Stimulated activated CD8-positive, alpha-beta memory T cell treated with anti-CD3 and anti-CD28 coated beads, Interleukin-15, amount 100 ng/mL, for 4 hours (primary cell): ENCODE measurements at places on chromosomes 5 and 9.

GRCh38 chr9:124355039-124355940 is 60.0 kb downstream of the PSMB7 start:
- no peak for DNase-seq

- no peak for DNase-seq
These were observed 483.7 kb downstream of the RAB3C start for GRCh38 chr5:59066367-59067163.

DNA sequence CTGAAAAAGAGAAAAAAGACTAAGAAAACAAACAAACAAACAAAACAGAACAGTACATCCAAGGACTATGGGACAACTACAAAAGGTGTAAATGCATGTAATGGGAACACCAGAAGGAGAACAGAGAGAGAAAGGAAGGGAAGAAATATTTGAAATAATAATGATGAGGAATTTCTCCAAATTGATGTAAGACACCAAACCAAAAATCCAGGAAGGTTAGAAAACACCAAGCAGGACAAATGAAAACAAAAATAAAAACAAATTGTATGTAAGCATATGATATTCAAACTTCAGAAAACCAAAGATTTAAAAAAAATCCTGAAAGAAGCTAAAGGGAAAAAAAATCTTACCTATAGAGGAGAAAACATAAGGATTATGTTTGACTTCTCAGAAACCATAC is 125.9 kb upstream of the ACTBL2 start:
- no peak for DNase-seq

DNA sequence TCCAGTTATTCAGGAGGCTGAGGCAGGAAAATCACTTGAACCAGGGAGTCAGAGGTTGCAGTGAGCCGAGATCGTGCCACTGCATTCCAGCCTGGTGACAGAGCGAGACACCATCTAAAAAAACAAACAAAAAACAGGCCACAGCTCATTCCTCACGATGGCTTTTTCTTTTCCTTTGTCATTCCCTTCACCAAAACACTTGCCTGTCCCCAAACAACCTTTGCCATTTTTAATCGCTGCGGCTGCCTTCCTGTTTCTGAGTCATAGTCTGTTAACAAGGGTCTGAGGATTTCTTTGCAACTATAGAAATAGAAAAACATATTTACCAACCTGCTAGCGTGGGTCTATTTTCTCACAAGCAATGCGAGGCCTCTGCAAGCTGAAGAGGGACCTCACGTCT is 123.0 kb upstream of the FSTL4 start:
- no peak for DNase-seq

- DNase-seq: no peak
These were observed 40.9 kb downstream of the NFIB start for GRCh38 chr9:14272927-14273528.
